ENCODE measurements at places on chromosomes 6 and 20.
A peak's percentile ranks its signal among the peaks of the same experiment; 100 is the strongest.

- DNase-seq, result no peak
These were observed 33.2 kb downstream of the VEGFA start for GRCh38 chr6:43803055-43803782.

GRCh38 chr6:21005816-21006570, 471.7 kb downstream of the CDKAL1 start:
- DNase-seq, result peak; percentile 93

DNA sequence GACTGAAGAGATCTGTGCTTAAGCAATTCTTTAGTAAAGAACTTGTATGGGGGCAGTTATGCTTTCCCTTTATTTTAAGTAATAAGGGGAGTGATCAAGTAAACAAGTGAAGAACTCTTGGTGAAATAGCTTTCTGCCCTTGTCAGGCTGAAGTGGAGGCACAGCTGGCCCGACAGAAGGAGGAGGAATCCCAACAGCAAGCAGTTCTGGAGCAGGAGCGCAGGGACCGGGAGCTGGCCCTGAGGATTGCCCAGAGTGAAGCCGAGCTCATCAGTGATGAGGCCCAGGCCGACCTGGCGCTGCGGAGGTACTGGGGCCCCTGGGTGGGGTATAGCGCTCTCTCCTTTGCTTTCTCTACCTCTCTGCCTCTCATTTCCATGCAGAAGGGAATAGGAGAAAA, 143.3 kb downstream of the MYO6 start:
- DNase-seq, result no peak

DNA sequence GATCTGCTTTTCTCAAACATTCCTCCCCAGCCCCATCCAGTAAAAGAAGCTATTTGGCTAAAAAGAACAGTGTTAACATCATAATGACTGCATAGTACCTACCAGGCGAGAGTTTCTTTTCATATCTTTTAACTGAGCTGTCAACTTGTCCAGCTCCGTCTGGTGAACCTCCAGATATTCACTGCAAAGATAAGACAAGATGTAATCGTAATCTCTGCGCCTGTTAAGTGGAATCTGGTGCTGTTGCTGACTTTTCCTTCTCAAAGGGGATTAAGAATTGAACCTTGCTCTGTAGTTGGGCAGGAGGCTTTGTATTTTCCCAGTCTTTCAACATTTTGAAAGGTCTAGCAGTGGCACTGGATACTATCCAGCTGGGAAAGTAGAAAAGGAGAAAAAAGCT, 63.0 kb downstream of the RIPOR2 start:
- DNase-seq, result no peak

DNA sequence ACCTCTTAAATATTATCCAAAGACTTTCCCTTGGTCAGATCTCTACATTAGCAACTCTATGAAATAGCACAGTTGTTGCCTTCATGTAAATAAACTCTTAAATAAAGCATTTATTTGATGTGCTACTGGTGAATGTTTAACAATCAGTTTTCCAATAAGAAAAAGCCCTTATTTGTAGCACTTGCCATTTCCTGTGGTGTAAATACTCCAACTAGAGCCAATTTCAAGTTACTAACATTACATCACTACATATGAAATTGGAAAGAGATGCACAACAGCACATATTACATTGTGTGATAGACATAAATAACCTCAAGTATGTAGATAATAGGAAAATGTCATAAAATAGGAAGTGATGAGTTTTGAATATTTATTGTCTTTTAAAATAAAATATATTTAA, 5.0 kb upstream of the MYB start:
- no peak for DNase-seq

DNA sequence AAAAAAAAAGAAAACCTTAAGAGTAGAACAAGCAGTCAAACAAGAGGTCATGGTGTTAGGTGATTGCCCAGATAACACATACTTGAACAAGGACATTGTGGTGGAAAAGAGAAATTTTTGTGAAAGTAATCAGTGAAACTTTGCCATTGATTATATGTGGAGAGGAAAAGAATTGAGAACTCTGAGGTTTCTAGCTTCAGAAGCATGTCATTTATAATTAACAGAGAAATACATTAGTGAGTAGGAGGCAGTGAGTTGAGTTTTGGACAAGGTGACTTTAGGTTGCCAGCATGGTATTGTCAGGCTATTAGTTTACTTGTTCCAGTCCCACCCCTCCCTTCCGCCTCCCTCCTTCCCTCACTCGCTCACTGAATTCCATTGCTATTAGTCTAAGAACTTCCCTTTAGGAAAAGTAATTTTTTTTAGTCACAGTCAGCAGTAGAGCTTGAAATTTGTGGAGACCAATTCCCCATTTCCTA, 17.2 kb downstream of the TAB2 start:
- peak; percentile 74 for DNase-seq

DNA sequence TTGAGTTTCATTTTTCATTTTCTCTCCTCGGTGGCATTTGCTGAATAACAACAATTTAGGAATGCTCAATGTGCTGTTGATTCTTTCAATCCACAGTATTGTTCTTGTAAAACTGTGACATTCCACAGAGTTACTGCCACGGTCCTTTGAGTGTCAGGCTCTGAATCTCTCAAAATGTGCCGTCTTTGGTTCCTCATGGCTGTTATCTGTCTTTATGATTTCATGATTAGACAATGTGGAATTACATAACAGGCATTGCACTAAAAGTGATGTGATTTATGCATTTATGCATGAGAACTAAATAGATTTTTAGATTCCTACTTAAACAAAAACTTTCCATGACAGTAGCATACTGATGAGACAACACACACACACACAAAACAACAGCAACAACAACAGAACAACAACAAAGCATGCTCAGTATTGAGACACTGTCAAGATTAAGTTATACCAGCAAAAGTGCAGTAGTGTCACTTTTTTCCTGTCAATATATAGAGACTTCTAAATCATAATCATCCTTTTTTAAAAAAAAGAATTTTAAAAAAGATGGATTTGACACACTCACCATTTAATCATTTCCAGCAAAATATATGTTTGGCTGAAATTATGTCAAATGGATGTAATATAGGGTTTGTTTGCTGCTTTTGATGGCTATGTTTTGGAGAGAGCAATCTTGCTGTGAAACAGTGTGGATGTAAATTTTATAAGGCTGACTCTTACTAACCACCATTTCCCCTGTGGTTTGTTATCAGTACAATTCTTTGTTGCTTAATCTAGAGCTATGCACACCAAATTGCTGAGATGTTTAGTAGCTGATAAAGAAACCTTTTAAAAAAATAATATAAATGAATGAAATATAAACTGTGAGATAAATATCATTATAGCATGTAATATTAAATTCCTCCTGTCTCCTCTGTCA, 88.1 kb downstream of the SNAP25 start:
- peak; percentile 88 for DNase-seq

DNA sequence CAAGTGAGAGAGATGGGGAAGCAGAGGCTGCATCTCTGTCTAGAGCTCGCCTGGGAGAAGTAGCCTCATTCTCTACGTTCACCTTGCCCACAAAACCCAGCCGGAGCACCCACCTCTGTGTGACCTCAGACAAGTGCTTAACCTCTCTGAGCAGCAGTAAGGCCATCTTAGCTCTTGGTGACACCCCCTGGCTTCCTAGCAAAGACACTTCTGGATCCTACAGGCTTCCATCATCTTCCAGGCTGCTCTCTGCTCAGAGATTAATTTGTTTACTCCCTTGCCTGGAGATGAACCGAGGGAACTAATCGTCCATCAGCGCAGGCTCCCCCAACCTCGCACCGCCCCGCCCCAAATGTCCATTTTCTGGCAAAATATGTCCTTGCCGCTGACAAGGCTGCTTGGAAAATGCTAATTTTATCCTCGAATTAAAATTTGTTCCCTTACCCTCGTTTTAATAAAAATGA, 24.0 kb upstream of the CTNNBL1 start:
- no peak for DNase-seq

GRCh38 chr6:36479256-36479655, 36.5 kb downstream of the KCTD20 start:
- DNase-seq, result no peak

DNA sequence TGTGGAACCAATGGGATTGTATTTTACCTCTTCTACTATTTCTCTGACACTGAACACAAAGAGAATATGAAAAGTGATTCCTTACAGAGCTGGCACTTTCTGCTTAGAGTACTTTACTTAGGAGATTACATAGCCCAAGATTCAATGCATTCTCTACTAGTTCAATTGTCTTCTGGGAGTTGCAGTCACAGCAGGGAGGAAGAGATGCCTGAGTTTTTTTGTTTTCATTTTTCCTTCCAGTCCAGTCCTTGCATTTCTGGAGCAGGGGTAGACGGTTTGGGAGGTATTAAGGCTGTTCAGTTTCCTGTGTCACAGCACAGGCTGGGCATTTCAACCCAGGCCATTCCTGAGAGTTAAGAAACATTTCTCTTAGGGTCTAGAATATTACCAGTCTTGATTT, 42.0 kb upstream of the SLC2A12 start:
- peak; percentile 24 for DNase-seq

GRCh38 chr6:143517447-143517773, 5.9 kb upstream of the FUCA2 start:
- no peak for DNase-seq

DNA sequence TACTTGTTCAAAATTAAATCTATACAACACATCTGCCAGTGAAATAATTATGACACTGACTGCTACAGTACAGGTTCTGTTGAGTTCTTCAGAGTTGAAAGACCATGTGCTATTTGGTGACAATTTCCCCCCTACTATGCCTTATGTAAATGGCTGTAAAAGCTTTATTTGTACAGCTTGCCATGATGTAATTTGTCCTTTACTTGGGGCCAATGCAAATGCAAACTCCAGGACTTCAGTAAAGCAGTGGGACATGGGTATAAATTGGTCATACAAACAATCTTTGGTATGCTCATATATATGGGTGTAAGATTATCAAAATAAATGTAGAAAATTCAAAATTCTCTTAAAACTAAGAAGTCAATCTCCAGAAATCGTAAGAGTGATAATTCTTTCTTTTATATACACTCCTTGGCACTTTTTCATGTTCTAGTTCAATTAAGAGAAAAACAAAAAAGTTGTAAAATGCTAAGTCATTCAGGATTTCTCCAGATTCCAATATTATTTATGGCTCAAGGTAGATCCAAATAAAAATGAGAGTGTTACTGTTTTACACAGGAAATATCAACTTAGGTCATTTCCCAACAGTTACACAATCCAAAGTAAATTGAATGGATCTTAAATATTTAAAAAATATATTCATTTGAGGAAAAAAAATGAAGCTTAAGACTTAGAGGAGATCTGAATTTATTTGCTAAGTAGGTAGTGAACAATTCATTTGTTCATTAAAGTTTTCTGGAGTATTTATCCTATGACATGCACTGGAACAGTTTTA, 1310.5 kb upstream of the CITED2 start:
- DNase-seq, result peak; percentile 4

Measured in astrocyte of the spinal cord (primary cell).